Chondrocyte (in vitro differentiated cells): ENCODE measurements at places on chromosomes 7 and 10. TPM values are rescaled to one million over a fixed set of nuclear protein-coding genes. Genes with fewer than 3 reads are reported as not detected.

Gene MKI67
- total RNA-seq = 11.7 to 18.3 TPM (median 17.1 TPM) in 3 replicates

Gene SFXN3
- 92.4 to 101 TPM (median 96.9 TPM) in 3 replicates for total RNA-seq

Gene STAG3
- 0.57 to 1.2 TPM (median 0.64 TPM) in 3 replicates for total RNA-seq

Gene AOC1
- not detected in 3 replicates for total RNA-seq
